Renal cortical epithelial cell (primary cell): ENCODE measurements at places on chromosomes 7 and 10. TPM values are rescaled to one million over a fixed set of nuclear protein-coding genes. Genes with fewer than 3 reads are reported as not detected.
A peak's percentile ranks its signal among the peaks of the same experiment; 100 is the strongest.

- no peak for DNase-seq
Measured at GRCh38 chr7:582931-583330, 63.3 kb upstream of the PDGFA start.

DNA sequence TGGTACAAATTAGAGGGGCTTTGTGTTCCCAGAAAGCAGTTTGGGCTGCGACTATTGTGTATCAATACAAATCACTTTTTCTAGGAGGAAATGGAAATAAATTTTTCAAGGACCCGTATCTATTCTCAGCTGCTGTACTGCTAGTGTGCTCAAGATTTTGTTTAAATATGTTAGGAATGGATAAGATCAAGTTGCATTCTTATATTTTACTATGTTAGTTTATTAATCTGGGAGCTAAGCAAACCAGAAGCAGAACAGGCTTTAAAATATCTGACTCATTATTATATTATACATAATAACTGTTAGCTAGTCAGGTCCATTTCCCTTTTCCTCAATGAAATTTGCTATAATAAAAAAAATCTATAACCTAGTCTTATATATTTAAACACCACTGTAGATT lies 11.1 kb upstream of the GLCCI1 start:
- DNase-seq: no peak

- DNase-seq: peak; percentile 99
Measured at GRCh38 chr7:120052884-120053382, 220.0 kb upstream of the KCND2 start.

GRCh38 chr10:89362929-89363328 lies 14.9 kb upstream of the IFIT1B start:
- no peak for DNase-seq

GRCh38 chr10:49207113-49207512 lies 18.9 kb upstream of the TMEM273 start:
- no peak for DNase-seq

DNA sequence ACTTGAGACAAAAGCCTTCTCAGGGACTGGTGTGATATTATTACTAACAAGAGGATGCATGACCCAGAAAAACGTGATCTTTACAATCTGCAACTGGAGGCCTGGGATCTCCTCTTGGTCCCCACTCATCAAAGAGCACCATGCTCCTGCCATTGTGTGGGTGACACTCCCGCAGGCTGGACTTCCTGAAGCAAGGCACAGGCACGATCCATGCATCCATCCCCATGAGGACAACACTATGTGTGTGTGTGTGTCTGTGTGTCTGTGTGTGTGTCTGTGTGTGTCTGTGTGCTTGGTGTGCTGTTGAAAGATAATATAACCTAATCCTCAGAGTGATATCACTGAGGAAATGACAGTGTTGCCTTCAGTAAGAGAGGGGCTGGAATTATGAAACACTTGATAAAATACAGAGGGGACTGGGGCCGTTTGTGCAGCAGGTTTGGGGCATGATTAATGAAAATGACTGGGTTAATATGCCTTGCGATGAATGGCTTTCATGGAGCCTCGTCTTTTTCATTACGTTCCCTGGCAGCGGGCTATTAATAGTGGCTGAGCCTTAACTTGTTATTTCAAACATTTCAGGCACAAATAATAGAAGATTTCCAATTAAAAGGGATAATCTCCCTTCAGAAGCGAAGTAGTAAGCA lies 180.8 kb upstream of the TCERG1L start:
- DNase-seq: no peak

DNA sequence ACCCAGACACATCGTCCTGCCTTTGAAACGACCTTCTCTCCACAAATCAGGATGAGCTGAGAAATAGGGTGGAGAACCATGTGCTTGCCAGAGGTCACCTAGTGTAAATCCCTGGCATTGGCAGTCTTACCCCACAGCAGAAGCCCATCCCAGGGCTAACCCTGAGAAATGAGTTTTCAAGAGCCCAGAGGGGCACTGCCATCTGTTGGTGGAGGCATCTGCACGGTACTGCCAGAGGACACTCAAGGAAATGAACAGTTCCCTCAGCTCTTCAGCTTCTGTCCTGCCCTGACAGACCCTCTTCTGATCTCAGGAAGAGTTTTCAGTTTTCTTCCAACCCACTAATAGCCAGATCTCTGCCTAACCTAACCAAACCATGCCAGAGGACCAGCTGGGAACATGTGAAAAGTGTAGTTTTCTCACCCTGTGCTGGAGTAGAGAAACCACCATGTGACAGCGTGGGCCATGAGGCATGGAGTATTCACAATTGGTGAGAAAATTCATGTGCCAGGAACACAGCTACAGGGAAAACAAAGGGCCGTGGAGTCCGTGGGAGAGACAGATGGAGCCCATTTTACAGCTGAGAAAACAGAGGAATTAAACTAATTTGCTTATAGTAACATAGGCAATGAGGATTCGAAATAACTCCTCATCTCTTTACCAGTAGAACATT lies 37.7 kb upstream of the ITPRID1 start:
- DNase-seq: no peak

- DNase-seq: no peak
Measured at GRCh38 chr10:85600026-85600743, 766.4 kb downstream of the GRID1 start.

The FRMPD2 gene
- 0.35 and 1.9 TPM in 2 replicates for total RNA-seq

The TRIM4 gene
- total RNA-seq: 21.2 and 35.4 TPM in 2 replicates

DNA sequence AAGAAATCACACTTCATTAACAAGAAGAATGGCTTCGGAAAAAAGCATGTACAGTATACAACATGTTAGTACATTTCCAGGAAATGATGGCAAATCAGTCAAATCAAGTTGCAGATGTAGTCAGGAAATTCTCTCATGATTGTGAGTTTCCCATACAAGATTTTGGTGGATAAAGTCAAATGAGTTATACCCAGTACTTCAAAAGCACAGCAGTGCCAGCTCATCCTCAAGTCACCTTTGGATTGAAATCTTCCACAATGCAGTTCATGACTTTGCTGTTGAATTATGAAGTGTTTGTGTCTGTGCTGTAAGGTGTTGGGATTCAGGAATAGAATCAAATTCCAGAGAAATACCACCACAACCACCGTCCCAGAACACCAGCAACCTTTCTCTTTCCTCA lies 301.3 kb upstream of the BMPER start:
- no peak for DNase-seq

GRCh38 chr7:132450188-132450587 lies 126.1 kb downstream of the PLXNA4 start:
- no peak for DNase-seq

GRCh38 chr7:149075286-149075685 lies 15.2 kb downstream of the ZNF786 start:
- DNase-seq: no peak

DNA sequence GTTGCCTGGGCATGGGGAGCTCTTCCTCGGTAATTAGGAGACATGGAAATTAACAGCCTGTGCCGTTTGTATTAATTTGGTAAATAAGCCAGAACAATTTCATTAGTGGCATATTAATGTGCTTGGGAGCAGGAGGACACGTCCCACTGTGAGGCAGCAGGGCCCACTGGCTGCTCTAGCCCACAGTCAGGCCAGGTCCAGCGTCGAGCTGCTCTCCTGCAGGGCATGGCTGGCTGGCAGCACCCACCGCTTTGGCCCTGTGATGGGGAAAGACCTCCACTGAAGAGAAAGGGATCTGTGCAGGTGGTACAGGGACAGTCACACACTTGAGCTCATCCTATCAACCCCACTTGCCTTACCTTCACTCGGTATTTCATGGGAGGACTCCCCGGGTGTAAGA lies 37.5 kb upstream of the LRRC4 start:
- DNase-seq: no peak

The SPDYE2 gene
- 0.10 TPM in 1 of 2 replicates, not detected in the other for total RNA-seq

GRCh38 chr10:122173766-122174435 lies 97.2 kb upstream of the BTBD16 start:
- no peak for DNase-seq
